ENCODE measurements at places on chromosomes 7 and 10. TPM values are rescaled to one million over a fixed set of nuclear protein-coding genes. Genes with fewer than 3 reads are reported as not detected.
A peak's percentile ranks its signal among the peaks of the same experiment; 100 is the strongest.

DNA sequence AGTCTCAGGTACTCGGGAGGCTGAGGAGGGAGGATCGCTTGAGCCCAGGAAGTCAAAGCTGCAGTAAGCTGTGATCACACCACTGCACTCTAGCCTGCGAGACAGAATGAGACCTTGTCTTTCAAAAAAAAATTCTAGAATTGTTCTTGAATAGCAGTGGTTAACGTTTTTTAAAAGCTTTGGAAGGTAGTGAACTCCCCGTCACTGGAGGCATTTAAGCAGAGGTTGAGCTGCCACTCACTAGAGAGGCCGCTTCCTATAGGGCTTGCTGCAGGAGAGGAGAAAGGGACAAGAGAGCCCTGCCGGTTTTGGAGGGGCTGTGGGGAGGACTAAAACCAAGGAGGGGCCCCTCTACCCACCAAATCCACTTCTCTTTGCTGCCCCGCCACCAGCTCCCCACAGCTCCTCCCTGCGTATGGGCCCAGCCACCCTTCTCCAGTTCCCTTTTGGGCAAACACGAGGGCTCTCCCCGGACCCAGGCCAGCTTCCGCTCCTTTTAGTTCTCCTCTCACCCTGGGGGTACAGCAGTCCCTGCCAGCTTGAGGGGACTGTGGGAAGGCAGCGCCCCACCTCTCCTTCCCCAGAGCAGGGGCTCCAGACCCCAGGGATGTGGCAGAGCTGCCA is 86.9 kb upstream of the GTF2I start:
- DNase-seq: no peak

GRCh38 chr7:17832820-17833355 is 107.4 kb downstream of the SNX13 start:
- DNase-seq: no peak

DNA sequence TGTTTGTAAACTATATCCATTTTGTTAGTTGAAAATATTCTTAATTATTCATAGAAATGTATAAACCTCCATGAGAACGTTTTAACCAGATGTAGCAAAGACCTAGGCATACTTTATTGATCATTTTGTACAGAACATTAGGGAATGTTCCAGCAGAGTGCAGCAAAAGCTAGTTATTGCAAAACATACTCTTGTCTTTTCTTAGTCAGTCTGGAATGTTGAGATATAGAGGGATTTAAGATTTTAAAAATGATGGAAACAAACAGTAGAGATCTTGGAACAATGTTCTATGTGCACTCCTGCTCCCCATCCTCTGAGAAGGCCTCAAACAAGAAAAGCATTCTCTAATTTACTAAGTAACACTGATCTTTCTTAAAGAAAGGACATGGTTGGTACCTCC is 292.1 kb downstream of the BBS9 start:
- DNase-seq: no peak

- DNase-seq: peak; percentile 9
Observed at GRCh38 chr7:106365252-106366005, 80.6 kb upstream of the NAMPT start.

GRCh38 chr10:70352401-70353097 is 29.9 kb downstream of the LRRC20 start:
- DNase-seq: peak; percentile 78

The TCAF2 gene
- polyA plus RNA-seq: 6.0 TPM

DNA sequence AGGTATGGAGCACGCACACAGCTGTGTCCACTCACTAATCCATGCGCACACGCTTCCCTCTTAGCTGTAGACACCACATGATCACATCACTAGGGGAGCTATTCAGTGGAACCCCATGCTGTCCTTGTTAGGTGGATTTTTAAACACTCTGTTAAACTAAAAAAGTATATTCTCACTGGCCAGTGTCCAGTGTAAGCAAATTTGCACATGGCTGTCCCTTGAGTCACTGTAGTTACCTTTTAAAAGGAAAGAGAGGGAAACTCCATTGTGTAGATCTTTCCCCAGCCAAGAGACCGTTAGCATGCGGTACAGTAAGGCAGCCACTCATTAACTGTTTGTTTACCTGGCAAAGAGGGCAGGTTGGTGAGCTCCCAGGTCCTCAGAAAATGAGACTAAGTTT is 81.6 kb upstream of the INSYN2A start:
- DNase-seq: no peak

The C1GALT1 gene
- 25.8 TPM for polyA plus RNA-seq

The TMEM270 gene
- not detected for polyA plus RNA-seq

GRCh38 chr7:1409555-1409954 is 49.7 kb downstream of the MICALL2 start:
- no peak for DNase-seq

DNA sequence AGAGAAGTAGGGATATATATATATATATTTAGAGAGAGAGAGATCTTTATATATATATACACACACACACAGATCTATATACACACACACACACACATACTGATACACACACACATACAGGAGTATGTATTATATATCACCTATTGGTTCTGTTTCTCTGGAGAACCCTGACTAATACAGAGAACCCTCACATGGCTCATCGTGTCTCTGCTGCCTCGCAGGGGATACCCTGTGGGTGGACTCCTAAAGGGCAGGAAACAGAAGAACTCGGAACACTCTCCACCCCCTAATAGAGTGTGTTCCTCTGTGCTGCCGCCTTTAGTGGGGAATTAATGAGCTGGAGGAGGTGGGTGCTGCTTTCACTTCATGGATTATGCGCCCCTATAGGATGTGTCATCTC is 86.6 kb downstream of the NPY start:
- DNase-seq: no peak

DNA sequence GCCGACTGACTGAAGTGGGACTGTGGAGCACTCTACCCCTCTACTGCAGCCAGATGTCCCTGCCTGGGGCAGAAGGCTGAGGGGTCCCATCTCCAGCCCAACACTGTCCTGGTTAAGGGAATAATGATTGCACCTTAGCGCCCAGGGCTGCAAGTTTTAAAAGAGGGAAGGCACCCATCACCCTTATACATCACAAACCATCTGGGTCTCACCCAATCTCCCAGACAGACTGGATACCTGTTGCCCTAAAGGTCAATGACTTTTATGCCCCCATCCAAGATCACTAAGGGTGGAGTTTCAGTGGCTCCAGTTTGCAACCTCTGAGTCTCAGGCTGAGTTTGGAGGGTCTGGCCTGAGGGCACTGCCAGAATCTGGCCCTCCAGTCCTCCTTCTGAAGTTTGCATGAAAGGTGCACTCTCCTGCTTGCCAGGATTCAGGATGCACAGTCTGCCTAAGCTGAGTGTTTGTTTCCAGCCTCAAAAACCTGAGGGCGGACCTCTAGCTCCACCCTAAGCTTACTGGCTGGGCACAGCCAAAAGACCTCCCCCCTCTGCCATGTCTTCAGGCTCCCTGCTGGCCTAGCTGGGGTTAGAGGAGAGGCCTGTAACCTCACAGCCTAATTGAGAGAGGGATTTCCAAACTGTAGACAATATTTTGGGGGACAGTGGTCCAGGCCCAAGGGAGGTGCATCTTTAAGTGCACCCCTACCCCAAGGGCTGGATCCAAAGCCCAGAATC is 2.5 kb upstream of the EMX2 start:
- DNase-seq: no peak

The POP7 gene
- polyA plus RNA-seq: 31.3 TPM

- DNase-seq: no peak
Observed at GRCh38 chr10:88536437-88536836, 46.7 kb downstream of the RNLS start.

The LRRC18 gene
- 1.1 TPM for polyA plus RNA-seq

The SPDYE6 gene
- polyA plus RNA-seq: 8.6 TPM

GRCh38 chr10:47266602-47267001 is 33.4 kb upstream of the GDF10 start:
- no peak for DNase-seq

- no peak for DNase-seq
Observed at GRCh38 chr10:110643653-110644597, at the start of gene RBM20. RBM20 (plus strand) TSS chr10:110644336; CDS start chr10:110644455, 119 bp downstream.

Data from right lung (tissue), 10 donors.